ENCODE measurements at places on chromosomes 2 and 18.

DNA sequence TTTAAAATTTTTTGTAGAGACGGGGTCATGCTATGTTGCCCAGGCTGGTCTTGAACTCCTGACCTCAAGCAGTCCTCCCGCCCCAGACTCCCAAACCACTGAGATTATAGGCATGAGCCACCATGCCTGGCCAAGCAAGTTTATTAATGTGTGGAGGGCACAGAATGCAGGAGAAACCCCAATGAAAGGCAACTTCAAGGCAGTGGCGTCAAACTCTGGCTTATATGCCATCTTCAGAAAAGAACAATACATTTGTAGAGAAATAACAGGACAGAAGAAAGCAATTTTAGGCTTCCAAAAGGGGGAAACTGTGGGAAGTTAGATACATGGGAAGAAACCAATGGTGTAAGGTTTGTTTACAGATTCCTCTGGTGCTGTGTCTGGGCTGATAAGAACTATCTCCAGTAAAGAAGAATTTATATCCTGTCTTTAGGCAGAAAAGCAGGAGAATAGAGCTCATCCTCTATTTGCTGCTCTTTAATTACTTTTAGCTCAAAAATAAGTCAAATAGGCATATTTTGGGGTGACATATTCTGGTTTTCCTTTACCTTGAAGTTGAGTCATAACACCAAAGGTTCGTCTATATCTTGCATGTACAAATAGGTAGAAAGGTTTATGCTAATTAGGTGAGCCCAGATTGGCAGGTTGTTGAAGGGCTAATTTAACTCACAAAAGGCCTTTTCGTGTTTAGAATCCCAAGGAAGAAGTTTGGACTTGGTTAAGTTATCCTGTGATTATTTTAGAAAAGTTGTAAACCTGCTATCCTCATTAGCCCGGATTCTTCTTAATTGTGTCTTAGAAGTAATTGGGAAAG is 26.0 kb upstream of the TMEM214 start:
- no peak for DNase-seq

GRCh38 chr2:163987175-163987940 is 251.6 kb upstream of the FIGN start:
- DNase-seq: no peak

DNA sequence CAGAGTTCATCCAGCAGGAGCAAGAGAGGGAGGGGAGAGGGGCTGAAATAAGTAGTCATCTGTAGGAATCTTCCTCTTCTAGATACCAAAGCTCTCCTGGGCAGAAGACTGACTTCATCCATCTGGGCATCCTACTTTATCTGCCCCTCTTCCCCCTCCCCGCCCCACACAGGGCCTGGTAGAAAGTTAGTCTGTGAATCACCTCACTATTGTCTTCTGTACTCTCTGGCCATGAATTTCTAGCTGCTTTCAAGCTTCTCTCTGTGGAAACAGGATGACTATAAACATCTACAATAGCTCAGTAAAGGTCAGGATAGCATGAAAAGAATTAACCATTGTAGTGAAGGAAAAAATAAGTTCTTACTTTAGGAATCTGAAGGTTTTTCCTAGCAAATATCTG is 47.7 kb upstream of the RNU4ATAC start:
- no peak for DNase-seq

DNA sequence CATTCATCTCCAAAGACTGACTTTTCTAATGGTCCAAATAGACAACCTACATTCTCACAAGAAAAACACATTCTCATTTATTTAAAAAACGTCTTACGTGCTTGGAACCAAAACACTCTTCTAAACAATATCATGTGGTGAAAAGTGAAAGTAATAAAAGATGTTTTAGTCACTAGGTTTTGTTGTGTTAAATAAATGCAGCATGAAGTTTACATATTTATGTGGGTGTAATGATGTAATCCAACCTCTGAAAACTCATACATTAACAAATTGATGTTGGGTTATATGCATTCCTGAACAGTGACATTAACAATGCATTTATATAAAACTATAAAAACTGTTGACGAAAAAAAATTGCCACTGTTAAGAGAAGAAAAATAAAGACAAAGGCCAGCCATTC is 55.1 kb upstream of the ACVR2A start:
- DNase-seq: no peak

DNA sequence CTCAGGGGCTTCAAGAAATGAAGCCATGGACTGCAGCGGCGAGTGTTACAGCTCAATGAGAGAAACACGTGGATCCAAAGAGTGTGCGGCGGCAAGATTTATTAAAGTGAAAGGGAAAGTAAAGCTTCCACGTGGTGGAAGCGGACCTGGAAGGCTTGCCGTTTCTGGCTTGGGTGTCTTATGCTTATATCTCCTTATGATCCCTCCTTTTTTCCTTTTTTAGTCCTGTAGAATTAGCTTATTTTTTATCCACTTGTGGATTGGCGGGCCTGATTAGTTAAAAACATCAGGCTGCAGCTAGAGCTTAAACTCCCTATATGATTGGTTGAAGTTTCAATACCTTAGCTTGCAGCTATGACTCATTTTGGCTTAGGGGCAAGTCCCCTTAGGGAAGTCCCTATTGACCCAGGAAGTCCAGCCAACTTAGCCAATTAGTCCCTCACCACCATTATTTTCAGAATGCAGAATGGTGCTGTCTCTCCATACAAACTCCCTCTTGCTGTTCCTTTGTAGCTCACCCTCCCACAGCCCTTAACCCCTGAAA is 11.6 kb upstream of the HNMT start:
- peak; percentile 30 for DNase-seq

DNA sequence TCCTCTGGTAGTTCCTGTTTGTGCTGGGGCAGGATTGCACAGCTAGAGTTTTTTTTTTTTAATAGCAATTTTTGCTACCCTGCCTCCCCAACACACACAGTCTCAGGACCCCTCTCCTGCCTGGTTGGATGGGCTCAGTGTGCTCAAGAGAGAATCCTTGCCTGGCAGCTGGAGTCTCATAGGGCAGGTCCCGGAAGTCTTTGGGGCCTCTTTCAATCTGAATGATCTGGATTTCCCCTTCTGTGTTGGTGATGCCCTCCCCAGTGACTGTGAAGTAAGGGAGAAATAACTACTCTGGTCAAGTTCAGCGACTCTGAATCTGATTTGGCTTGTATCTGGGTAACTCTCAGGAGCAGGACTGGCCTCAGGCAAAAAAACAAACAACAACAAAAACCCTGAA is 220.6 kb upstream of the LRRTM1 start:
- DNase-seq: no peak

DNA sequence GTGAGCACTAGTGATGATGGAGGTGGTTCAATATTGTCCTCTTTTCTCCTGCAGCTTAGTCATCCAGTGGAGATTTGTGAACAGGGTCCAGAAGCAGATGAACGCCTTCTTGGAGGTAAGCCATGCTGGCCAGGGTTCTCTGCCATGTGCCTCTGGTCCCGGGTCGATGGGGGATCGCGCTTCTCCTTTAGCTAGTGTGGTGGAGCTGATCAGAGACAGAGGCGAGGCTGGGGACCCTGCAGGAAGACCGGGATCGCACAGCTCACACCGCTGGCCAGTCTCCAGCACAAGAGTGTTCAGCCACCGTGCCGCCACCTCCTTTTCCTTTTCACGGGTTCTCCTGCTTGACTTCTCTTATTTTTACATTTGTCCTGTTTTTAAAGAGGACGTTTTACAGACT is 243.4 kb downstream of the ALPK2 start:
- no peak for DNase-seq

GRCh38 chr2:75010571-75010970 is 52.1 kb downstream of the POLE4 start:
- DNase-seq: no peak

- DNase-seq: no peak
Measured at GRCh38 chr2:74333175-74333574, 10.0 kb downstream of the SLC4A5 start.

DNA sequence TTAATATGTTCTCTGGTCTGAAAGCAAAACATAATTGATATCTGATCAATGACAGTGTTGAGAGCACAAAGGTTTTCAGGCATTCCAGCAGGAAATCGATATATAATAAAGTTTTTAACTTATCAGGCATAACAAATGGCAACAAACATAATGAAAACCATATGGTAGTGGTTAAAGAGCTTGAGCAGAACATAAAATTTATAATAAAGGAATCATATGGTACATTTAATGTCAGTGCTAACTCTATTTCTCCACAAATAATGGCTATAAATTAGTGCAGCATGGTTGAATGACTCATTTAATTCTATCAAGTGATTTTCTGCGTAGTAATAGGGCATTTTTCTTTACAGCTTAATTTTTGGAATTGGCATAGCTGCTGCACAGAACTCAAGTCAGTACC is 306.2 kb downstream of the FSIP2 start:
- no peak for DNase-seq

DNA sequence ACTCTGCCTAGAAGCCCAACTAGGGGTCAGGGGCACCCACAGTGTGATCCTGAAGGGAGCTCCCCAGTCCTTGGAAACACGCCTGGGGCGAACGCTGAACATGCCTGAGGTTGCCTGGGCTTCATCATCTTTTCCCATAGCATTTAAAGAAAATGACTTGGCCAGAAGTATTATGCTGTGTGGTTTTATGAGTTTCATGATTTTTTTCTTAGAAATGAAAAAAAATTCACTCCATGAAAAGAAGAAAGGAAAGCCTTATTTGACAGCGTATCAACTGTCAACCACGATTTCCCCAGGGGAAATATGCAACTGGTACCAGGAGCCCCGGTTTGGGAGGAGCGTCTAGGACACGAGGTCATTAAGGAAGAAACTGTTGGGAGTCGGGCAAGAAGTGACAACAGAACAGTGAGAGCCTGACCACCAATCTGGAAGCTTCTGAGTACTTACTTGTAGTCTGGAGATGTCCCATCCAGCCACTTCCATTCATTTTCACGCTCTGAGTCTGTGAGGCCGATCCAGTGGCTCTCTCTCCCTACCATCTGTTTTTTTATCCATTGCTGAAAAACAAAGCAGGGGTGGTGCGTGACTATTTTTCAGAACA is 63.5 kb upstream of the THOC1 start:
- DNase-seq: no peak

DNA sequence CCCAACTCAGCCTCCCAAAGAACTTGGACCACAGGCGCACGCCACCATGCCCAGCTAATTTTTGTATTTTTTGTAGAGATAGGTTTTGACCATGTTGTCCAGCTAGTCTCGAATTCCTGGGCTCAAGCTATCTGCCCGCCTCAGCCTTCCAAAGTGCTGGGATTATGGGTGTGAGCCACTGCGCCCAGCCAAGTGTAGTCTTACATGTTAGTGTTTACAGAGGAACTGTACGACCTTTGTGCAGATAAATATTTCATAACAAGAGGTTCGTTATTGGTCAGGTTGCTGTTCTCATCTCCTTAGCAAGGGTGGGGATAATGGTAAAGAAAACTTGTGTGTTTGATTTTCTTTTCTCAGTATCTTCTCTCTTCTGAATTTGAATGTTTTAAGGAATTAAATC is 46.5 kb downstream of the RALBP1 start:
- DNase-seq: no peak

- DNase-seq: no peak
Measured at GRCh38 chr2:199509403-199509802, 51.7 kb upstream of the SATB2 start.

DNA sequence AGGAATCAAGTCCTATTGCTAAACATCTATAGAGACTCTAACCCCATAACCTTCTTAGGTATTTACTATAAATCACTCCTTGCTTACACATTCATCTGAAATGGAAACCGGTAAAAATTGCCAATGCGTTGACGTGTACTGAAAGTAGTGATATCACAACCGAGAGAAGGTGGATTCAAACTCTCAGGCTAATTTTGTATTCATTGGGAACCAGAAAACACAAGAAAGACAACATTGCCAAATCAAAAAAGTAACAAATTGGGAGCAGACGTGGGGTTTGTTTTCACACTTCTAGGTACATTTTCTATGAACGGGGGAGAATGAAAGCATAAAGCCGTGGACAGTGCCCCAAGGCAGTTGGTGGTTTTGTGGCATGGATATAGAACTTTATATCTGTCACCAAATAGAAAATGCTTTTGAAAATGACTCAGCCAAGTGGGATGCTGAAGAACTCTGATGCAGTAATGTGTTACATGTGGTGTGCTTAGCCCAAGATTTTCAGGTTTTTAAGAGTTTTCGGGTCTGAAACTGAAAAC is 155.1 kb upstream of the RASGRP3 start:
- no peak for DNase-seq

- DNase-seq: no peak
Measured at GRCh38 chr2:187075199-187075635, 226.2 kb upstream of the ZSWIM2 start.

- no peak for DNase-seq
Measured at GRCh38 chr2:14324308-14324707, 308.2 kb upstream of the LRATD1 start.

GRCh38 chr2:73925853-73926492 is 707 bp upstream of the DGUOK start:
- no peak for DNase-seq

DNA sequence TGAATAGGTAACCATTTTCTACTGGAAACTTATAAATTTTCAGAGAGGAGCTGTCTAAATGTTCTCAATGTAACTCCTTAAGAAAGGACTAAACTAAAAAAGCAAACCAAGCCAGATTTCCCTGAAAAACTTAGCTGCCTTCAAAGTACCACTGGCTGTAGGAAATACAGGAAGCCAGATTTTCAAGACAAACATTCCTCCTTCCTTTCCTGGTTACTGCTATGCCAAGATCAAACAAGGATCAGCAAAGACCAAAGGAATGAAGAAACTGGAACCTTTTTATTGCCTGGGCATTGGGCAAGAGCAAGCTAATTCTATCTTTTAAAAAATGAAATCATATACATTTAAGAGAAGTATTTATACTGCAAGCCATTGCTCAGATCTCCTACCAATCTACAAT is 212.7 kb downstream of the DYM start:
- DNase-seq: no peak

DNA sequence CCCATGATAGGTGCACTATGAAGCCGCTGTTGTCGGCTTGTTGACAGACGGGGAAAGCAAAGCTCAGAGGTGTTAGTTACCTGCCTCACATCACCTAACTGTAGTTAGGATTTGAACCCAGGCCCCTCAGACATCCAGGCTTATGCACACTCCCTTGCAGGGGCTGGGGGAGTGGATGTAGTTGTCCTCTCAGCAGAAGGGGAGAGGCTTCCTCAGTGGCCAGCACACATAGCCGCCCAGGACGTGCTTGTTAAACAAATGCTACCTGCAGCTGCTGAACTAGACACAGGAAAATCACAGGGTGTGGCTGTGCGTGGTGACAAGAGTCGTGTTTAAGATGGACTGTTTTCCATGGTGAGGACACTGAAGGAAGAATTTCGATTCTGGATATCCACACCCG is 39.2 kb downstream of the GREB1 start:
- no peak for DNase-seq

- no peak for DNase-seq
Measured at GRCh38 chr2:239441261-239442078, 40.6 kb upstream of the HDAC4 start.
